ENCODE measurements at places on chromosomes 4 and X. TPM values are rescaled to one million over a fixed set of nuclear protein-coding genes. Genes with fewer than 3 reads are reported as not detected.

DNA sequence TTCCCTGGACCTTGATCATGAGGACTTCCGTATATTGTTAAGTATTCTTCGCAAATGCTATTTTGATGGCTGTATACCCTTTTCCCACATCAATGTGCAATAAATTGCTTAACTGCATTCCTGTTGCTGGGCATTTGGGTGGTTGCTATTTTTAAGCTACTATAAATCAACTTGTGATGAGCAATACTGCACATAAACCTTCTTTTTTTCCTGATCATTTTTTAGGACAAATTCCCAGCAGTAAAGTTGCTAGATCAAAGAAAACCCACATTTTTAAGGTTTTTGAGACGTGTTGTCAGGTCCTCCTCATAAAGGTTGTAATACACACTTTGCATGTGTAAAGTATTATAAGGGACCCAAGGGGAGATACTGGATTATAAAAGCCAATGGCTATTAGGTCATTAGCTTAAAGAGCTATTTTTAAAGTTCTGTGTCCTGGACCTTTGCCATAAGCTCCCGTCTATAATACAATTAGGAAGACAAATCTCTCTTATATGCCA, 35.6 kb downstream of the LIMCH1 start:
- no peak for DNase-seq

GRCh38 chr4:136036744-136037143, 1495.5 kb downstream of the PCDH18 start:
- DNase-seq = no peak

GRCh38 chrX:109728173-109728535, 4.9 kb downstream of the ACSL4 start:
- DNase-seq = no peak

DNA sequence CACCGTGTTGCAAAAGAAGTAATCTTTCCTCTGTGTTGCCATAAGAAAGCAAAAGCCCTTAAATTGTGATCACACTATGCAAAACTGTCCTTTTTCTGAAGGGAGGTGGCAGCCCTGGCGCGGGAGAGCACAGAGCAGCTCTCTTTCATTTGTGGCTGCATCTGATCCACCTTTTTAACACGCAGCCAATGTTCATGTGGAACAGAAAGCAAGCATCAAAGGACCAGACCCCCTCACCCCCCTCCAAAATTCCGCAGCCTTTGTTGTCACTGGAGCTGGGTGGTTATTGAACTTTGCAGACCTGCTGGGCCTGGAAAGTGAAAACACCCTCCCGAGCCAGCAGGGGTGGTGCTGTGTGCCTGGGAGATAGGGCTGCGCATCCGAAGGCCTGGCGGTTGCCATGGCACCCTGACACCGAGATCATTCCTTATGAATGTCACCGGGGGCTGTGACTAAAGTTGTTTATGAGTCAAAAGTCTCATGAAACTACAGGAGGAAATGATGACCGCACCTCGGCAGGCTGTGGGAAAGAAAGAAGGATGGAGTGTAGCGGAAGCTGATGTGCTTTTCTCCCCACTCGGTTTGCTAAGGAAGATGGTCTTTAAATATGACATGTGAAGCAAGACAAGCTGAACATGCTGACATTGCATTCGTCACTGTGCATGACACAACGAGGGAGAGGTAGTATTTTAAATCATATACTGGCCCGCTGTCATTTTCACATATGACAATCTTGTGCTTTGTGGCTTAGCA, 367.4 kb downstream of the UNC5C start:
- DNase-seq = no peak

- no peak for DNase-seq
These were observed 68.3 kb downstream of the PJA1 start for GRCh38 chrX:69096963-69097362.

DNA sequence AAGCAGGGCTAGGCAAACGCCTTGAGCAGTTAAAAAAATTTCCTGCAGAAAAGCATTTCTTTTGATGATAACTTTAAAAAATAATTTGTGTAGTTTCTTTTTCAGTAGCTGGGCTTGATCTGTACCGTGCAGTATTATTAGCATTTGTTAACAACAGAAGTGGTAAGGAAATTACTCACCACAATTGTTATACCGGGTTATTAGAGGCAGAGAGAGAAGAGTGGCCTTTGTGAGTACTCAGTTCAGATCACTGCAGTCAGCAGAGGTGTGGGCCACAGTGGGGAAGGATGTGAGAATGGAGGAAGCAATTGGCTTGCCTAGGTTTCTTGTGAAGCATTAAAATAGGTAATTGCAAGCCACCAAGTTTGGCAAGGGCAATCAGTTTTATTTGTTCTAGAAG, 14.3 kb upstream of the IL21 start:
- peak; percentile 44 for DNase-seq

DNA sequence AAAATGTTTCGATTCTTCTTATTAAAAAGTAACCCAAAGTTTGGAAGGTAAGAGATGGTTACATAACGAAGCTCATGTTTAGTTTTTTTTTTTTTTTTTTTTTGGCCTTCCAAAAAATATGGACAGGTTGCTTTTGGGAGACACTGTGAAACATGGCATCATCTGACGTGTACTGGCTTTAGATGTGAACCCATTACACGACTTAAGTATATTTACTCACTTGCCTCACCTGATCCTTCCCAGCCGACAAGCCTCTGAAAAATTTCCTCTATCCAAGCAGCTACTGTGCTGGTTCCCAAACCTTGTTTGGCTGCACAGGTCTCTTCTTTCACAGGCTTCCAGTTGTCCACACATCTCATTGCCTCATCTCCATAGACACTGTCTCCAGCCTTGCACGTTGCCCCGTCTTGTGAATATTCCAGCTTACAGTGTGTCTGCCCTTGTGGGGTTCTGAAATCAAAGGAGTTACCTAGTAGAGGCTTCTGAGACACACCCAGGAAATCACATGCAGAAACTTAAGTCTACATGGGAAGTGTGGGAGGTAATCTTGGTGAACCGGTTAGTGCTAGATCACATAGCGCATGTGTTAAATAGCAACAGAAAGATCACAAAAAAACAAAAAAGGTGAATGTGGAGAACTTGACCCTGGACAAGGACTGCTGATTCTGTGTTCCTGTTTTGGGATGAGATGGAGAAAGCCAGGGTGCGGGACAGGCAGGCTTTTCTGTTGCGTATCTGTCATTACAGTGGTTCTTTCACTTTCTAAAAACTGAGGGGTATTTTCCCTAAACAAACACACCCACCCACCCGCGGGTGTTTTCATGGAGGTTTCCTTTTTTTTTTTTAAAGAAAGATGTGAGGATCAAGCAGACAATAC, 328.6 kb downstream of the ARHGAP10 start:
- no peak for DNase-seq

- no peak for DNase-seq
These were observed 38.1 kb downstream of the AMOT start for GRCh38 chrX:112802541-112802940.

DNA sequence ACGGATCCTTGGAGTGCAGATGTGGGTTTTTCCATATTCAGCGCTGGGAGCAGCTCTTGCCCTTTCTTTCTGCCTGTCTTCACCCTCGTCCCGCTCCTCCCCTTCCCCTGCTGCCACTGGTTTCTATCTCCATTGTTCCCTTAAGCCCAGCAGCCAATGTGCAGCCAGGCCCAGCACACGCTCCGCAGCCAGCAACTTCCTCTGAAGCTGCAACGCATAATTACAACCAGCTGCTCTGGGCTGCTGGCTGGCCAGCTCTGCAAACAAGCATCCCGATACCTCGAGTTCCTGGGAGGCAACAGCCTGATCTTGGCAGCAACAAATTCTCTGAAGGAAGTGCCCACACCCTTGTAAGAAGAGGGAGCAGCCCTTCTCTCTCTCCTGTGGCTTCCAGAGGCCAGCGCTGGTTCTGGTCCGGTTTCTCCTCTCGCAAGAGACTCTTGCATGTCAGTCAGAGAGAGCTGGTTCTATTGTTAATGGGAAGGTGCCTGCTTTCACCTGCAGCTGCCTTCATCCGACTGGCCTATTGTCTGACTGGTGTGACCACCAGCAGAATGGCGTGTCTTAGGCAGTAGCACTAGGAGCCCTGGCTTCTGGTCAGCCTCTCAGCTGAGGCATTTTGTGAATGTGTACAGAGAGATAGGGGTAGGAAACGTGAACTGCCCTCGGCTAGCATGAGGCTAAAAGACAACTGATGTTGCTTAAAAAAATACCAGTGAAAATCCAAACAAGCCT, 83.8 kb upstream of the MAML3 start:
- DNase-seq = no peak

GRCh38 chrX:100407784-100408712, 2.0 kb downstream of the PCDH19 start:
- no peak for DNase-seq

GRCh38 chr4:100366213-100366612, 151.6 kb downstream of the EMCN start:
- DNase-seq = no peak

GRCh38 chrX:150200361-150200760, 162.8 kb upstream of the MAMLD1 start:
- DNase-seq = no peak

DNA sequence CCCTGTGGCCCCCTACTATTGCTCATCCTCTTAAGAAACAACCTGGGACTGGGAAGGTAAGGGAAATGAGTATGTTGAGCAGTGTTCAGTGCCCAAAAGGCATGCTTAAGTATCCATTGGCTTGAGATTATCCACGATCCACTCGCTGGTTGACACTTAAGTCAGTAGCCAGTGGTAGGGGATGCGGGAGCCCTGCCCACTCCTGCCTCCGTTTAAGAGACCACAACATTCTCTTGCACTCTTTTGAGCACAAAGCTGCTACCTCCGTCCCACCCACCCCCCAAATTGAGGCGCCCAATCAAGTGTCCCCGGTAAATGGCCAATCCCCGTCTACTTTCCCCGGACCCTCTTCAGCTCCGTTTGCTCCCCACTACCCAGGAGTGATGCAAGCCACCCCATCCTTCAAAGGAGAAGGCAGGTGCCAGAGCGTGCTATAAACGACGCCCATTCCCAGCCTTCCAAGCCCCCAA, 25.0 kb downstream of the UTP14A start:
- DNase-seq = no peak

GRCh38 chr4:114636192-114636935, 37.8 kb downstream of the UGT8 start:
- DNase-seq = no peak

DNA sequence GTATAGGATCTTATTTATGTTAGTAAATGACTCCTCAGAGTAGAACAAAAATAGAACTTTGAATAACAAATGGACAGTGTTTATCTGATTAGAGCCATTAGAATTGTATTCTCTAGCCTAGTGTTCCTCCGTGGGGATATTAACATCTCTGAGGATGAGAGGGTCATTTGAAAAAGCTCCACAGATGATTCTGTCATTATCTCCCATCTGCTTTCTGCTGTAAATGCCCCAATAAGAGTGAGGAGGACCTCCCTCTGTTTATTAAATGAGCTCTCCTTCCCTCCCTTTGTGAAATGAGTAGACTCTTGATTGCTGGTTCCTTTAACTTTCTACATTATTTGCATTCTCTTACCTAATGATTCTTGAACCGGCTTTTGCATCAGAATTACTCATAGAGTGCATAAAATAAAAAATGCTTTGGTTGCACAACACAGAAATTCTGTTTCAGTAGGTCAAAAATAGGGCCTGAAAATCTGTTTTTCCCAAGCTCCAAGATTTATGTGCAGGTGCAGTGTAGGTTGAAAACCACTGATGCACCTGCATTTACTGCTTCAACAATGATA, 18.0 kb downstream of the GC start:
- DNase-seq = no peak

- peak; percentile 77 for DNase-seq
These were observed 28.3 kb downstream of the DOCK11 start for GRCh38 chrX:118523920-118524319.

- no peak for DNase-seq
These were observed 862.2 kb downstream of the TRIML1 start for GRCh38 chr4:189001283-189001970.

DNA sequence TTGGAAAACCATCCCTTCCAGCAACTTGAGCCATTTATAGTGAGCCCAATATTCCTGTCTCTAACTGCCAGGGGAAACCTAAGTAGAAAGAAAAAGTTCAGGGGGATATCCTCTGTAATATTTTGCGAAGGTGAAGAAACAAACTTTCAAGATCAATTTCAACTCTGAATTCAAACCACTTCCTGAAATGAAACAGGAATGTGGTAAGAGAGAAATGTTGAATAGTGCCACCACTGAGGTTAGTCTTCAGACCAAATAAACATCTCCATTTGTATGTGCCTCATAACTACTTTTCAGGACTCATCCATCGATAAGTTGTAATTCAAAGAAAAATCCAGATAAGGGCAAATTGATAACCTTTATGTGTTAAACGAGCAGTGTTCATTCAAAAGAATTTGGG, 128.7 kb downstream of the GABRB1 start:
- DNase-seq = no peak

- no peak for DNase-seq
These were observed 113.0 kb upstream of the AADAT start for GRCh38 chr4:170202721-170203120.

DNA sequence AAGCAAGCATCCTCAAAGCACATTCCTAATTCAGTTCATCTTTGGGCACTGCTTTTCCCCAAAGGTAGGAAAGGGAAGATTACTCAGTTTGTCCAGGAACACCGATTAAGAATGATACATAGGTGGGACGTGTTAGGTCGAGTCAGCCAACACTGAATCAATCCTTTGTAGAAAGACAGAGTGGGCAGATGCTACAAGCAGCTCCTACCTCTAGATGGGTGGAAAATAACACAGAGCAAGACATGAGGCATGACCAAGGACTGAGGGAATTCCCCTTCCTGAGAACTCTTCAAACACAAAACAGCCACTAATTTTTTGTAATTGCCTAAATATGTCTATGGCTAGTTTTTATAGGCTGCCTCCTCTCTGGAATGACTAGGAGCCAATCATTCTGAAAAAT, 331.7 kb downstream of the HNRNPD start:
- DNase-seq = no peak

Gene SPINK2
- total RNA-seq = 1.5 TPM

Gene AFM
- total RNA-seq = not detected

Gene GPR173
- total RNA-seq = not detected

Gene PRDM5
- total RNA-seq = not detected

Gene GASK1B
- not detected for total RNA-seq

Gene CXCL1
- total RNA-seq = not detected

Gene PRKG2
- total RNA-seq = 0.63 TPM

Gene PAK3
- total RNA-seq = 0.26 TPM
